ENCODE measurements at places on chromosomes 3 and 15. TPM values are rescaled to one million over a fixed set of nuclear protein-coding genes. Genes with fewer than 3 reads are reported as not detected.

Gene CFAP91
- 3.3 TPM for total RNA-seq

- DNase-seq: no peak
Measured at GRCh38 chr3:151724576-151725562, 8.9 kb upstream of the AADACL2 start.

- DNase-seq: no peak
Measured at GRCh38 chr3:59758672-59759071, 708.8 kb upstream of the CFAP20DC start.

DNA sequence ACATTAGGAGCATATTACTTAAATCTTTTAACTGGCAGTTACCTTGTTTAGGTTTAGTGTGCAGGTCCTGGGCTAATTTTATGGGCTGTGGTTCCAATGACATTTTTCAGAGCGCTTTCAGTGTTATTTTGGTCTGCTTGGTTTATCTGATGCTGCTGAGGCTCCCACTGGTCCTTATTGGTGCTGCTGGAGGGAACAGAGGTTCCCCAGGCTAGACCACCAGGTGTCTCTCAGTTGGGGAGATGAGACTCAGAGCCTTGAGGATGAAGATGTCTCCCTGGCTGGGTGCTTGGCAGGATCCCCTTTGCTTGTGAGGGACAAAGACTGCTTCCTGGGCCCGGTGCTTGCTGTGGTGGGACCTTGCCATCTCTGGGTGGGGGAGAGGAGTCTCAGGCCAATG is 28.3 kb upstream of the TASOR start:
- no peak for DNase-seq

Data from mucosa of descending colon (tissue), 3 donors.